Cardiac muscle cell (in vitro differentiated cells and primary cell): ENCODE measurements at places on chromosomes 13 and 19. TPM values are rescaled to one million over a fixed set of nuclear protein-coding genes. Genes with fewer than 3 reads are reported as not detected.

KLK1 gene
- not detected in 2 replicates for total RNA-seq

GRCh38 chr13:43080199-43080598 lies 56.8 kb downstream of the DNAJC15 start:
- no peak for DNase-seq

KIR3DL2 gene
- not detected in 2 replicates for total RNA-seq

DNA sequence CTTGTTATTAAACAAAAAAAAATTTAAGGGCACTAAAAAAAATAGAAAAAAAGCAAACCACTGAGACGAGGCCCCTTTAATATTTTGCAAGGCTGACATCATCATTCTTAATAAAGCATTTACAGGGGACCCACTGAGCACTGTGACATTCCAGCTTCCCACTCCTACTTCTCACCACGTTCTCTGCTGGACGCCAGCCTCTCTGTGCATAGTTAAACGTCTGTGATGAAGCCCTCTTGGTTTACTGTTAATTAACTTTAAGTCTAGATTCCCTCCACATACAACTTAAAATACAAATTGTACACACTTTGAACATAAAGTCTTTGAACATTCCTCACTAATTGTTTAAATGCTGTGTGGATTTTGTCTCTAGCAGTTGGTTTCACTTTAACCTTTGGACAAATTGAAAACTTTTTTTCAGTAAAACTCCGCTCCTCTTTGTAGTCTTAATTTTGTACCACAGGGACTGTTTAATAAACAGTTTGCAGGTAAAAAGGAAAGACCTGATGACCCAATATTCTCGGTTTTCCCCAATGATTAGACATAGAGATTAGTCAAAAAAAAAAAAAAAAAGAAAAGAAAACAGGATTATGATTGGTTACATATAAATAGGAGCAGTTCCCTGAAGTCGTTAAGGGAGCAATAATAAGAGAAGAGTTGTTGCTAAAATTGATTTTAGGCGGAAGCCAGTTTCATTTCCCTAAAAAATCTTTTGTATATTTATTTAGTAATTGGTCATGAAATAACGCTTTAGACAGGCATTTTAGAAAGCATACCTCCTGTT lies 219.8 kb downstream of the MZT1 start:
- DNase-seq: peak; percentile 7

GRCh38 chr13:92379371-92379770 lies 847.2 kb upstream of the GPC6 start:
- no peak for DNase-seq

ANKRD10 gene
- 125 and 191 TPM in 2 replicates for total RNA-seq

RGCC gene
- not detected in 2 replicates for total RNA-seq

- DNase-seq: no peak
These were observed 768 bp upstream of the HS6ST3 start for GRCh38 chr13:96089139-96089538.

- DNase-seq: no peak
These were observed 155.5 kb downstream of the TBC1D4 start for GRCh38 chr13:75326173-75327134.

CYP4F2 gene
- total RNA-seq: not detected in 2 replicates

GRCh38 chr13:101384929-101385328 lies 31.4 kb downstream of the NALCN start:
- DNase-seq: no peak

DNA sequence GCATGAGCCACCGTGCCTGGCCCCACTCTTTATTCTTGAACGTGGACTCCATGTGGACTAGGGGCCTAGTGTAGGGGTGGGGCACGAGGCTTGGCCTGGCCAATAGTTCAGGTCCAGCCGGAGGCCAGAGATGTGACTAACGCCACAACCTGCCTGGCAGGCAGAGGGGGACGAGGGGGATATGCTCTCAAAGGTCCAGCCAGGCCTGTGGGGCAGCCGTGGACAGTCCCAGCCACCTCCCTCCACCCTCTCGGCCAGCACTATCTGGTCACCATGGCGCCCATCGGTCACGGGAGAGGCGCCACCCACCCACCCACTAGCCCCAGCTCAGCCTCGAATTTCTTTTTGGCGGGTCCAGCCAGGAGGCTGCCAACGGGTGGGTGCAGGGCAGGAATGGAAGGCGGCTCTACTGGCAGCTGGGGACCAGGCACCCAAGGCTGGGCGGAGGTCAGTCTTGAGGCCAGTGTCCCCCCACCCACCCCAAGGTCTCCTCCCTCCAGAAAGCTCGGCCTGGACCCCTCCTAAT lies 2.2 kb upstream of the CERS1 start:
- DNase-seq: no peak

SWSAP1 gene
- 2.1 and 5.4 TPM in 2 replicates for total RNA-seq

KASH5 gene
- 0.27 TPM in 1 of 2 replicates, not detected in the other for total RNA-seq

- no peak for DNase-seq
These were observed 29.6 kb downstream of the PPP5C start for GRCh38 chr19:46376241-46377153.

DNA sequence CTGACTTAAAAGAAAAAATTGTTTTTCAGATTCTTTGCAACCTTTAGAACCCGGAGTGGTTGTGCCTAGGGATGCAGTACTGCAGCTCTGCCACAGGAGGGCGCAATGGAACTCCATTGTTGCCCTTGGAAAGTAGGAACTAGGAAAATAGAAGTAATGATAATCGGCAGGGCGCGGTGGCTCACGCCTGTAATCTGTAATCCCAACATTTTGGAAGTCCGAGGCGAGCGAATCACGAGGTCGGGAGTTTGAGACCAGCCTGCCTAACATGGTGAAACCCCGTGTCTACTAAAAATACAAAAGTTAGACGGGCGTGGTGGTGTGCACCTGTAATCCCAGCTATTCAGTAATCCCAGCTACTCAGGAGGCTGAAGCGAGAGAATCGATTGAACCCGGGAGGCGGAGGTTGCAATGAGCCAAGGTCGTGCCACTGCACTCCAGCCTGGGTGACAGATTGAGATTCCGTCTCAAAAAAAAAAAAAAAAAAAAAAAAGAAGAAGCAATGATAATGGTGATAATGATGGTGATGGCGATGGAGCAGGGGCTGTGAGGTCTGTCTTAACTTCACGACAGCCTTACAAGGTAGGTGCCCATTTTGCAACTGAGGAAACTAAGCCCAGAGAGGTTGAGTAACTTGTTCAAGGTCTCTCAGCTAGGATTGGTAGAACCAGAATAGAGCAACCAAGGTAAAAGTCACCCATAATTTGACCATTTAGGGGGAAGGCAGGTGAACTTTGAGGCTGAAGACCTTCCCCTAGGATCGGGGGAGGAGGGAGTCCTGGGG lies 5.5 kb upstream of the ADAMTS10 start:
- peak; percentile 74 for DNase-seq

ASF1B gene
- total RNA-seq: 19.1 and 21.8 TPM in 2 replicates

GRCh38 chr13:30371649-30372265 lies 50.5 kb upstream of the UBE2L5 start:
- no peak for DNase-seq

GRCh38 chr13:92317066-92317465 lies 909.5 kb upstream of the GPC6 start:
- DNase-seq: no peak

DNA sequence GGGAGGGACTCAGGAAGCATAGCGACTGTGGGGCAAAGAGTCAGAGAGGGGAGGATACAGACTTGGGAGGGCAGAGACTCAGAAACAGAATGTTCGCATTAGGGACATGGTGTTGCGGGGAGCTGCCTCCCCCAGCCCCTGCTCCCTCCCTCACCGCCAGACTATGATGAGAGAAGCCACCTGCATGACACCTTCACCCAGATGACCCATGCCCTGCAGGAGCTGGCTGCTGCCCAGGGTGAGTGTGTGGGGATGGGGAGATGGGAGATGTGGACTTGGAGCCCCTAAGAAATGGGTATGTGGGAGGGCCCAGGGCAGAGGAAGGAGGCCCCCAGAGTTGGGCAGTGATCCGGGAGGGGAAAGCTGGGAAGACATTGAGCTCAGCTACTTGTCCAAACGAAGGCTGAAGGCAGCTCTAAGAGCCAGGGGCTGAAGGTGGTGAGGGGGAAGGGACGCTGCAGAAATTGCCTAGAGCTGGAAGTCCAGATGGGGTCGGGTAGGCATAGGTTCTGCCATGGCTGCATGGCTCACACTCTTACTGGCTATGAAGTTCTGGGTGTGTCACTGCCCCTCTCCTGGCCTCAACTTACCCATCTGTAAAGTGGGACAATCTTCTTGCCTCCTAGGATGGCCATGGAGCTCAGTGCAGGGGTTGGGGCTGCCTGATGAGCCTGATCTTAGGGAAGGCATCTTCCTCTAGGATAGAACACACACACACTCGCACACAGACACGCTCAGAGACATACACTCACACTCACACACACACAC lies 1.4 kb downstream of the SPACA6 start:
- DNase-seq: no peak

- DNase-seq: no peak
These were observed 4.2 kb downstream of the SLC7A1 start for GRCh38 chr13:29591310-29591709.

- DNase-seq: peak; percentile 42
These were observed 7.7 kb upstream of the NOVA2 start for GRCh38 chr19:45981350-45981749.

DNA sequence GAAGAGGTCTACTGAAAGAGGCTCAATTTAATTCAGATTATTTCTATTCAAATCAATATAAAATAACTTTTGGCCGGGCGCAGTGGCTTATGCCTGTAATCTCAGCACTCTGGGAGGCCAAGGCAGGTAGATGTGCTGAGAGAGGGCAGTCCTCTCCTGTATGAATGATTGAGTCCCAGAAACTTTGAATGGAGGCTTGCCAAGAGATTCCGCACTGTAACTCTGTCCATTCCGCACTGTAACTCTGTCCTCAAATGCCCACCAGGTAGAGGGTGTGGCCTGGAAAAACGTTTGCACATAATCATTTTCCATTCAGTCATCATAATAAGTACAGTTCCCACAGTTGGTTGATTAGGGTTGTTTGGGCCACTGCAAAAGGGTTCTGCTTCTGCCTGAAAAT lies 274.7 kb upstream of the SOX21 start:
- DNase-seq: no peak

DNA sequence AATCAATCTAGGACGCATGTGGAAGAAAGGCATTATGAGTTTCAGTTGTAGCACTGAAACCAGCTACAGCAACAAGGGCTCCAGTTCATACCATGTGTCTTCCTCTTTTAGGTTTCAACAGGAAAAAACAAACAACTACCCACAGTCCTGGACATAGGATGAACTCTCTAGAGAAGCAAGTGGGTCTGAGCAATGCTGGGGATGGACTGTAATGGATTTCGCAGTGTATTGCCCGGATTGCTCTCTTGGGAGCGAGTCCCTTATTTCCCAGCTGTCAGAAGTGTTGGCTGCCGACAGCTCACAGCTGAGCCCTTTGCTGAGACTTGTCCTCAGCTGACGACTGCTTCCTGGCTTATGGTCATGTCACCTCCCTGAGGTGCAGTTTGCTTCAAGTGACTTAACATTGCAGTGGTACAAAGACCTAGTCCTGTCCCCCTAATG lies 12.1 kb upstream of the MYCBP2 start:
- DNase-seq: no peak

DNA sequence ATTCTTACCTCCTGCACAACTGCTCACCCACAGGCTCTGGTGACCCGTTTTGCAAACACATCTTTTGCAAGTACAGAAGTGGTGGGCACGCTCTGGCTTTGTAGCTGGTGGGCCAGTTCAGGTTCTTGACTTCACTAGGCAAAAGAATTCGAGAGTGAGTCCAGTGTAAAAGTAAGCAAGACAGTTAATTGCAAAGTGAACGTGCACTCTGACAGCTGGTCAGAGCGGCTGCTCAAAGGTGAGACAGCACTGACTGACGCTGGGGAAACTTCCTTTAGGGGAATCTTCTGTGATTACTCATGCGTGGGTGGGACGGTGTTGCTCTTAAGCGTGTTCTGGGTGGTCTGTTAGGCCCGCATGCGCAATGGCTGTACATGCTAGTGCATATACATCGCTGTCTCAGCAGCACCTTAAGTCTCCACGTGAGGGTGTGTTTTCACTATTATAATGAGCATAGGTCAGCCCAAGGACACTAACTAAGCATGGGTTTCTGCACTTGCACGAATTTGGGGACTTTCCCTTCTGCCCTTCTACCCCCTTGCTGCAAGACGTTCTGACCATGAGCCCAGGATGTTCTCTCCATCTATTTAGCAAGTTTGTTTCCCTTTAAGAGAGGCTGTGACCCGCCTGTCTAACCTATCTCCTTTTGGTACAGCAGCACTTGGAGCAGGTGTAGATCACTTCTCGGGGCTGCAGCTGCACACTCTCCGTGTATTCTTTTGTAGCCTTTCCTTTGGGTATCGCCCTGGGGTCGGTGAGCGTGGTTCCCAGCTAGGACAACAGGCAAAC lies 30.2 kb upstream of the CD33 start:
- no peak for DNase-seq

CELF5 gene
- 3.1 and 8.4 TPM in 2 replicates for total RNA-seq

TPTE2 gene
- 0.24 TPM in 1 of 2 replicates, not detected in the other for total RNA-seq

DNA sequence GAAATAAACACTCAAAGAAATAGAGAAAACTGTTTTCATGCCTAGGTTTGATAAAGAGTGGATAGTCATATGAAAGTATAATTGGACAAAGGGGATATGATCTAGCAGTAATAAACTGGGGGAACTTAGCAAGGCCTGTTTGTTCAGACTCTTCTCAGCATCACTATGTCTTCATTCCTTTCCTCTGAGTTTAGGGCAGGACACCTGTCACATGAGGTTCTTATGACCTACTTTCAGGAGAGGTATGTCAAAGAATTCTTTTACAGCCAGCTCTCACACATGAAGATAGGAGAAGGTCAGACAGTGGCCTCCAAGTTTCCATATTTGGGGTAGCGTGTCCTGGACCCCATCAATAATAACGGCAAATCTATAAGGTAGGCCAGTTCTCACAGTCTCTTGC lies 11.4 kb upstream of the RFXAP start:
- no peak for DNase-seq

DNA sequence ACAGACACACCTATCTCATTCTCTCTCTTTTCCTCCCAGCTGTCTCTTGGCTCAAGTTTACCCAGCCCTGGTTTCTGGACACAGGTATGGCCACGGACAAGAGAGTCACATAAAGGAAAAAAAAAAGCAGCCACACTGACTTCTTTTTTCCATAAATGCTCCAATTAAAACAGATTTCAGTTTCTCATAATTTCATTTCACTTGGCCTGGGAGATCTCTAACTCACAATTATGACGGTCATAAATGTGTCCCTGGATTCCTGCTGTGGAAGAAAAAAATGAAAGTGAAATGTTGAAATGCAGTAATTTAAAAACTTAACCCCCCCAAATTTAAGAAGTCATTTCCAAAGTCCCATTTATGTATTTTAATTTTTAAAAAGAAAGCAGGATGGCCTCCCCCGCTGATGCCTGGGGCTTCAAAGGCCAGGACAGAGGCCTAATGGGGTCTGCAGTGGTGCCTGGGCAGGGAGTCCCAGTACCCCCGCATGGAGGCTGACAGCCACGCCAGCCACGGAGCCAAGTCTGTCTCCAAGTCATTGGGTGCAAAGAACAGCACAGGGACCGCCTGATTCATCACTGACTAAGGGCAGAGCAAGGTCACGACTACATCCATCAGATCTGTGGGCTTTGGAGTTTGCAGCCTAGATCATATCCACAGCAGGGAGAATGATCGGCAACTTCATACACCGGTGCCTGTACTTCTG lies 79.7 kb downstream of the TSHZ3 start:
- DNase-seq: no peak

DNA sequence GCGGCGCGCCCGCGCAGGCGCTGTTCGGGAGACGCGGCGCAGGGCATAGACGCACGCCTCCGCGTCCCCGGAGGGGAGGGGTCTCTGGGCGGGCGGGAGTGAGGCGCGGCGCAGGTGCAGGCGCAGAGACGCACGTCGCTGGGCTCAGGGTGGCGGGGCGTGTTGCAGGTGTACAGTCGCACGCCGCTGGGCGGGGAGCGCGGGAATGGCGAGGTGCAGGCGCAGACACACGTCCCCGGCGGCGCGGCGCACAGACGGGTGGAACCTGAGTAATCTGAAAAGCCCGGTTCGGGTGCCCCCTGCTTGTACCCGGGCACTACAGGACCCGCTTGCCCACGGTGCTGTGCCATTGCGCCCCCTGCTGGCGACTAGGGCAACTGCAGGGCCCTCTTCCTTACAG lies 44.7 kb downstream of the PLPP2 start:
- no peak for DNase-seq

ZNF610 gene
- total RNA-seq: 11.5 and 14.3 TPM in 2 replicates
